ENCODE measurements at places on chromosomes 2 and 18. TPM values are rescaled to one million over a fixed set of nuclear protein-coding genes. Genes with fewer than 3 reads are reported as not detected.

DNA sequence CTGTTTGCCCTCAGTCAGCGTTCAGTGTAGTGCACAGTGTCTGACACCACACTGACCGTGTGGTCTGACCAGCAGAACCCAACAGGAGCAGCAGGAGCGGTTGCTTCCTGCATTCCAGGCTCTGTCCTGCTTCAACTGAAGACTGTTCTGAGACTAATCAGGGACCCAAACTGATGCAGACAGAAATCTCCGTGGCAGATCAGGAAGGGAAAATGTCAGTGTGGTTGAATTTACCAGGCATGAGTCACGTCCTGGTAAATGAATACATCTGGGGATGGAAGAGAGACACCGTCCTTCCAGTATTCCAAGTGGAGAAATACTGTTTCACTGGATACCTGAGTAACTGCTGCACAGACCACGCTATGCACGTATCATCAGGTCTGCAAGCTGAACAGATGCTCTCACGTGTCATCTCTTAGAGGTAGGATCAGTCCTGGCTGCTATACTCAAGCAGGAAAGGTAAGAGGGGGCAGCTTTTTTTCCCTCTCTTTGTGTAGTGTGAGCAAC lies 223.6 kb upstream of the EPAS1 start:
- no peak overlapping the region for H3K4me3 ChIP-seq
- no peaks in the 10 kb centered on the region for H3K27me3 ChIP-seq
- no peaks in the 10 kb centered on the region for H3K36me3 ChIP-seq
- DNase-seq: no peak

- no peak for DNase-seq
- no peak overlapping the region for H3K27ac ChIP-seq
- no peaks in the 10 kb centered on the region for H3K4me1 ChIP-seq
- no peak overlapping the region for H3K4me3 ChIP-seq
- H3K36me3 ChIP-seq: no peaks in the 10 kb centered on the region
Measured at GRCh38 chr2:147125145-147125544, 719.7 kb upstream of the ACVR2A start.

The UGT1A5 gene
- not detected for total RNA-seq

The NT5C1B gene
- not detected for total RNA-seq

The MARCHF4 gene
- total RNA-seq: 1.0 TPM

GRCh38 chr2:210128961-210129360 lies 42.2 kb downstream of the KANSL1L start:
- no peak for DNase-seq
- H3K36me3 ChIP-seq: peaks cover 28% of the 10 kb centered on the region
- no peak overlapping the region for H3K27ac ChIP-seq
- H3K4me1 ChIP-seq: no peaks in the 10 kb centered on the region

GRCh38 chr2:71688530-71688929 lies 235.2 kb downstream of the DYSF start:
- H3K27me3 ChIP-seq: no peaks in the 10 kb centered on the region
- H3K4me3 ChIP-seq: no peak overlapping the region
- no peak for DNase-seq
- no peaks in the 10 kb centered on the region for H3K36me3 ChIP-seq
- no peak overlapping the region for H3K27ac ChIP-seq
- peaks cover 3% of the 10 kb centered on the region for H3K4me1 ChIP-seq

The SNED1 gene
- total RNA-seq: 0.66 TPM

The MYO1B gene
- 154 TPM for total RNA-seq

The TMEM237 gene
- 51.8 TPM for total RNA-seq
